ENCODE measurements at places on chromosomes 6 and 20. TPM values are rescaled to one million over a fixed set of nuclear protein-coding genes. Genes with fewer than 3 reads are reported as not detected.

GRCh38 chr6:42532038-42532669, 31.7 kb upstream of the UBR2 start:
- H3K27ac ChIP-seq, result no peak overlapping the region
- peak; percentile 77 for DNase-seq
- no peaks in the 10 kb centered on the region for H3K4me1 ChIP-seq
- no peak overlapping the region for H3K4me3 ChIP-seq
- no peaks in the 10 kb centered on the region for H3K27me3 ChIP-seq

- no peak overlapping the region for H3K27ac ChIP-seq
- no peaks in the 10 kb centered on the region for H3K36me3 ChIP-seq
- no peaks in the 10 kb centered on the region for H3K4me1 ChIP-seq
These were observed 45.3 kb upstream of the ZNF184 start for GRCh38 chr6:27517928-27518787.

DNA sequence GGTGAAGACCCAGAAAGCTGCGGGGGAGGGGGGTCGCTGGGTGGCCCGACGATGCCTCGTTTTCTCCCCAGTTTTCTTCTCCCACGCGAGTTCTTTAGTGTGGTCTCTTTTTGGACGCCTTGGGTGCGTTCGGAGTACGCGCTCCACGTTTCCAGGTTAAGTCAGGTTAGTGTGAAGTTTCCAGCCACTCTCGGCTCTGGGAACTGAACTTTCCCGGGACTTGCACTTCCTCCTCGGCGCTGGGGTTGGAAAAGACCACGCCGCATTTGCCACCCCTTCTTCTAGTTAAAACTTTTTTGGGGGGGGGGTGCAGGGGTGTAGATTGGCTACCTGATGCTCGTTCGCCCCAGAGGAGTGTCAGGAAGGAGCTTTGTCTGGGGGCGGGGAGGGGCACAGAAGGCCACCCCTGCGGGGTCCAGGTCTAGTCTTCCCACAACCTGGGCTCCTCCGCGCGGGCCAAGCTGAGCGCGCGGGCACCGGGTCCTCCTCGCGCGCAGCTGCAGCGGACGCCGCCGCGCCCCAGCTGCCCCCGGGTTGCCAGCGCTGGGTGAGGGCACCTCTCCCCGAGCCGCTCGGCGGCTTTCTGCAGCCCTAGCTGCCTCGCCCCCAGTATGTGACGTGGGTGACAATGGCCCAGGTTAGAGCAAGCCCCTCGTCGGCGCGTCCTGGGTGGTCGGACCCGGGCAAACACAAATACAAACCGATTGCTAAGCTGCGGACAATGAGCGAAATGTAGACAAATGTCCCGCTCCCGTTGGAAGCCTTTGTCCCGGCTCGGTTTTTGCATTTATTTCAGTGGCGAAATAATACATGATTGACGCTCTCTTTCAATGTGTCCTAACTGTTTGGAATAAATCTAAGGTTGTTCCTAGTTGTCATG, 1.7 kb upstream of the NKX2-2 start:
- peak; percentile 84 for DNase-seq
- peak overlapping the region; percentile 35 for H3K4me3 ChIP-seq
- H3K36me3 ChIP-seq, result no peaks in the 10 kb centered on the region
- H3K27ac ChIP-seq, result no peak overlapping the region

Gene ZNF391
- total RNA-seq, result 16.5 TPM

Gene ZNF165
- 1.9 TPM for total RNA-seq

DNA sequence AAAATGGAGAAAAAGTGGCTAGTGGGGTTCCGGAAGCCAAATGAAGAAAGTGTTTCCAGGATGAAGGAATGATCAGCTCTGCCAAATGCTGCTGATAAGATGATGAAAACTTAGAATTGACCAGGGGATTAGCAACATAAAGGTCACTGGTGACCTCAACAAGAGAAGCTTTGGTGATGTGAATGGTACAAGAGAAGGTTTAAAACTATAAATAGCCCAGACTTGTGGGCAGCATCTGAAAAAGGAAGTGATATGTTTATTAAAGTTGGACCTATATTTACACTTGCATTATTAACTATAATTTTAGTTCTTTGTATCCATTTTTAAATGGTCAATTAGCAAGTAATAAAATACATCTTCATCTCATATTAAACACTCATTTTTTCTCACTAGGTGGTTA, 45.1 kb downstream of the CGA start:
- no peak overlapping the region for H3K4me3 ChIP-seq
- H3K27ac ChIP-seq, result no peak overlapping the region
- H3K36me3 ChIP-seq, result no peaks in the 10 kb centered on the region
- DNase-seq, result no peak
- H3K4me1 ChIP-seq, result no peaks in the 10 kb centered on the region
- H3K27me3 ChIP-seq, result no peaks in the 10 kb centered on the region

- no peak overlapping the region for H3K27ac ChIP-seq
- no peaks in the 10 kb centered on the region for H3K27me3 ChIP-seq
- no peak for DNase-seq
- H3K4me1 ChIP-seq, result peaks cover 6% of the 10 kb centered on the region
- no peak overlapping the region for H3K4me3 ChIP-seq
These were observed 105.9 kb downstream of the GJA10 start for GRCh38 chr6:89999945-90000825.
